Stomach (tissue), 19 donors: ENCODE measurements at places on chromosomes 3 and 15. TPM values are rescaled to one million over a fixed set of nuclear protein-coding genes. Genes with fewer than 3 reads are reported as not detected.

DNA sequence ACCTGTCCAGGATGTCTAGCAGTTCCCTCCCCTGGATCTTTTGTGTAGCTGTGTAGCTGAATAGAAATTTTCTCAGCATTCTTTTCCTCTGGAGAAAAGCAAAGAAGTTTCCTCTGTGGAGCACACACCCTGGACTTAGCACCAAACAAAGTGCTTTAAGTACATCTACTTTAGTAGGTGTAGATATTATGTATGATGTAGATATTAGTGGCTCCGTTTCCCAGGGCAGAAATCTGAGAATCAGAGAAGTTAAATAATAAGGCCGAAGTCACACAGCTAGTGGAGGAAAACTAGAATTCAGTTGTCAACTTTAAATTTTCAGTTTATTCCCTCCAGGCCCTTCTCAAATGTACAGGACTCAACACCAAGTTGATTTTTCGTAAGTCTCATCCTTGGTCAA lies 401.7 kb upstream of the NR2F2 start:
- no peak for DNase-seq

DNA sequence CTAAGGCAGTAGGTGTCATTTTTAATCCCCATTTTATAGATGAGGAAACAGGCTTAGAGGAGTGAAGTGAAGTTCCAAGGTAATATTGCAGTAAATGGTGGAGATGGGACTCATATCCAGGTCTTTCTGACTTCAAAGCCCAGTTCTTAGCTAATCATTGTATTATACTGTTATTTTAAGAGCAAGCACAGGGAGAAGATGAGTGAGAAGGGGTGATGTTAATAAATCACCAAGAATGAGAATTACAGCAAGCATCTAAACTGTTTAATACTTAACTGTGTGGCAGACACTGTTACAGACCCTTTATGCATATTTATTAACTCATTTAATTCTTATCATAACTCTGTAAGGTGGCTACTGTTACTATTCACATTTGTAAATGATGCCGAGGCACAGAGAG lies 61.2 kb downstream of the VPS8 start:
- no peak for DNase-seq

DNA sequence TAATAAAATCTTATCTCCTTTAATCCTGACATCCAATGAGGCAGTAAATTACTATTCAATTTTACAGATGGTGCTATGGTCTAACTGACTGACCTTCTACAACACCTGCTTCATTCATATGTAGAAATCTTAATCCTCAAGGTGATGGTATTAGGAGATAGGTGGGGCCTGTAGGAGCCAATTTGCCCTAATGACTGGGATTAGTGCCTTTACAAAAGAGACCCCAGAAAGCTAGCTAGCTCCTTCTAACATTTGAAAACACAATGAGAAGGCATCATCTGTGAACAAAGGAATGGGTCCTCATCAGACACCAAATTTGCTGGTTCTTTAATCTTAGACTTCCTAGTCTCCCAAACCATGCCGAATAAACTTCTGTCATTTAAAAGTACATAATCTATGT lies 137.4 kb upstream of the UBP1 start:
- no peak for DNase-seq

GRCh38 chr15:32042269-32042972 lies 12.1 kb downstream of the CHRNA7 start:
- DNase-seq, result no peak

DNA sequence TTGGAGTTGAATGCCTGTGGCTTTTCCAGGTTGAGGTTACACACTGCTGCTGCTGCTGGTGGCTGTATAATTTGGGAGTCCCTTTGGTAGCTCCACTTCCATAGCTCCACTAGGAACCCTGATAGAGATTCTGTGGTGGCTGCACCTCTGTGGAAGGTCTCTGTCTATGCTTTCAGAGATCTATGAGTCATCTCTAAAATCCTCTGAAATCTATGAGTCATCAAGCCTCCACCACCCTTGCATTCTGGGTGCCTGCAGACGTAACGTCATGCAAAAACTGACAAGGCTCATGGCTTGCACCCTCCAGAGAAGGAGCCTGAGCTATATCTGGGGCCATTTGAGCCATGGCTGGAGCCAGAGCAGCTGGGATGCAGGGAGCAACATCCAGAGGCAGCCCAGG lies 1037.0 kb upstream of the CFAP20DC start:
- no peak for DNase-seq

DNA sequence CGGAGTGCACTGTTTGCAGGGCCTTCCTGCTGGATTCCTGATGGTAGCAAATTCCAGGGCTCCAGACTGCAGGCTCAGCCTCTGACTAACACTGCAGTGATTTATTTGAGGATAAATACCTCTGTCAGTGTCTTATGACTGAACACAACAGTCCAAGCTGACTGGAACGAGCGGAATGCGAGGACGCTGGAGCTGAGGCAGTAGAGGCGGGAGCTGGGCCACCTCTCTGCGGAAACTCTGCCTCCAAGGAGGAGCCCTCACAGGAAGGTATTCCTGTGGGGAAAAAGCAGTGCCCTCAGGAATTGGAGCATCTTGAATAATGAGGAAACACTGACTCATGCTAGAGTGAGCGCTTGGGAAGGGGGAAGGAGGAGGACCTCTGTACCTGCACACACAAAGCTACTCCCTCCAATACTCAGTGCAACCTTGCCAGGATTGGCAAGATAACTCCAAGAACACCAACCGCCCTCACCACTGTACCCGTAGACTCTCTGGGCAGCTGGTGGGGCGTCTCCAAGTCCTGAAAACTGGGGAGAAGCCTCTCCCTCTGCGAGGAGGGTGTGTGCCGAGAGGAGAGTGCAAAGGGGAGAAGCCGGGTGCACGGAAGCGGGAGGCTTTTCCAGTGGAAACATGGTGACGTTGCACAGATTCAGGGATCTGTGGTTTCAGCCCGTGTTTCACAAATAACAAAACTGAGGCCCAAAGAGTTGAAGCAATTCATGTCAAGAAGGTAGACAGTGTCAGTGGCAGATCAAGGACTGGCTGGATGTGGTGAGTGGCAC lies 43.0 kb downstream of the VGLL4 start:
- peak; percentile 57 for DNase-seq

DNA sequence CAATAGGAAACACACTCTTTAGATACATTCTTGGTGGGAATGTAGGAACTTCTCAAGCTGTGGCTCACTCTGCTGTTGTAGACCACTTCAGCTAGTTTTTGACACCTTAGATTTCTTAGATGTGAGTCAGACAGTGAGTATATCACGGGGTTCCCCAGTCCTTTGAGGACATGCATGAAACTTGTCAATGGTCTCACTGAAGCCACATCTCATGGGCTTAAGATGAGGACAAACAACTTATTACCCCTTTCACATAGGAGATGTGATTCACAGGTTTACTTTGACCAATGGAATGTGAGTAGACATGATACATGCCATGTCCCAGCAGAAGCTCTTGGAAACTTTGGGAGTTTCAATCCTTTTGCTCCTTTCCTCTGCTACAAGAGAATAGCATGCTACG lies 325.5 kb downstream of the CHST2 start:
- DNase-seq, result no peak

DNA sequence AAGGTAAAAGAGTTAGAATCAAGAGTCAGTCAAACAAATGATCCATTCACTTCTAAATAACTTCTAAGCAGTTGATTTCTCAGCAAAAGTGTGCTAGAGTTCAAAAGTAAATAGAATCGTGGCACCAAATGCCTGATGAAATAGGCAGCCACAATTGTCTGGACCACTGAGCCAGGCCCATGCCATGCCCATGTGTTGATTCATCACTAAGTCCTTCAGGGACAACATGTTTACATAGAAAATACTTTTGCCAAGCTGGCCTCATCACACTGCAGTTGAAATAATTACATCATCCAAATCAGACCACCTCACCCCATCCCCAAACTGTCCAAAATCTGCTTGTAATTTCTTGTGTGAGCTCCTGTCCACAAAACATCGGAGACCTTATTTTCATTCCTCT lies 216.3 kb downstream of the IGSF11 start:
- DNase-seq, result no peak

DNA sequence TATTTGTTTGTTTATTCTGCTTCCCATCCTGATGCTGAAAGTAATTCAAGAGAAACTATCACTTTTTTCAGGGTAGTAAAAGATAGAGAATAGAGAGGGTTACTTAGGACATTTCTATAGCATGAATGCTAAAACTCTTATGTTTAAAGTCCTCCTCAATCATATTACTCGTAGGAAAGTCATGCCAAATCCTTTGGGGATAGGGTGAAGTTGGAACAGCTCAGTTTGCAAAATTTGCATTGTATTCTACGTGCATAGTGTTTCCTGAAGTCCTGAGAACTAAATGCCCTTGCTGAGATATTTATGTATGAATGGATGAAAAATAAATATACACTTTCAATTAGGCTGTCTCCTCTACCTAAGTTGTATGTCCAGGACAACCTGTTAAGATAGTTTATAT lies 14.6 kb downstream of the PLSCR5 start:
- no peak for DNase-seq

DNA sequence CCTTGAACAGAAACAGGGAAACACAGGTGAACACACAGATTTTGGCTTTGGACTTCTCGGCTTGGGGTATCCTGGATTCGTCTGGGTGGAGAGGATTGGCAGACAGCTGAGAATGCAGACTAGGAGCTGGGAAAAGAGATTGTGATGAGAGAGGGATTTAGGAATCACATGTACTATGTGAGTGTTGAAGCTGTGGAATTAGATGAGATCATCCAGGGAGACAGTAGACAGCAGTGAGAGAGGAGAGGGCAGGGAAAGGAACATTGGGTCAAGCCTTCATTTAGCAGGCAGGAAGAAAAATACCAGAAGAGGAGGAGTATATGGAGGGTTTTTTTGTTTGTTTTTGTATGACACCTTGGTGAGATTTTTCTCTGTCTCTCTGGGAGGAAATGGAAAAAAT lies 262.1 kb upstream of the TBL1XR1 start:
- DNase-seq, result peak; percentile 63

DNA sequence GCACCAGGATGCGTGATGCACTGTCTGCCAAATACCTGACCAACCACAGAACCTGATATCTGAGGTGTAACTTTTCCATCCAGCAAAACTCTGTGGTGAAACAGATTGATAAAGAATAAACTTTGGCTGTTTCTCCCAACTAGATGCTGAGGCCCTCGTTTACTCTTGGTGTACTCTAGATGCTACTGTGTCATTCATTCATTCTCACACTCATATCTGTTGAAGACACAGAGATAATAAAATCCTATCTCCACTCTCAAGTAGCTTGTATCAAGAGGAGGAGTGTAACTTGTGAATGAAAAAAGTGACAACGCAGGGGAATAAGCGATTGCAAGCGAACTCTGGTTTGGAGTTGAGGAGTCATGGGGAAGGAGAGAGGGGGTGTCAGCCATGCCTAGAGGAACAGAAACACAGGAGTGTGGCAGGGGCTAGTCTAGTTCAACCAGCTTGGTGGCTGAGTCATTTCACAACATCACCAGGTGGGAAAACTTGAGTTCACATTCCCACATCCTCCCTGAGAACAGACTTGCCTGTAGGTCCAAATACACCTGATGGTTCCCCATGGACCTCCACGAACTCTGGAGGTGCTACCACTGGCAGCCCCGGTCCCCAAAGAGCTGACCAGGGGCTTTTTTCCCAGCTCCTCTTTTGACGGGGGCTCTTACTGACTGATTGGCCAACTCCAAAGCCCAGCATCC lies 73.3 kb upstream of the SNRK start:
- DNase-seq, result no peak

DNA sequence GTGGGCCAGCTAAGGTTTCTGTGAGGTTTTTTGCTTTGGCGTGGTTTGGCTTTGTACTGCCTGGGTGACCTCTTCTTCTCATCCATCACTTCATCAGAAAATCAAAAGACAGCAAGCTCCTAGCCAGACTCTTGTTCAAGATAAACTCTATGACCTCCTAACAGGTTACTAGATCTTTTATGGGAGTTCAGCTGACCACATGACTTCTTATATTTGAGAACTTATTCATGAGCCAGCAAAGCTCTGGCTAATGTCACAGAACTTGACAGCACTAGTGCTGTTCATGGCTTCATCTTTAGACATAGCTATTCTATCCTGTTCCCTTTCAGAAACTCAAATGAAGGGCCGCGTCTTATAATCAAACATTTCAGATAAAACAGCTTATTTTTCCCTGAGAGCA lies 527.1 kb upstream of the GOLIM4 start:
- DNase-seq, result no peak

DNA sequence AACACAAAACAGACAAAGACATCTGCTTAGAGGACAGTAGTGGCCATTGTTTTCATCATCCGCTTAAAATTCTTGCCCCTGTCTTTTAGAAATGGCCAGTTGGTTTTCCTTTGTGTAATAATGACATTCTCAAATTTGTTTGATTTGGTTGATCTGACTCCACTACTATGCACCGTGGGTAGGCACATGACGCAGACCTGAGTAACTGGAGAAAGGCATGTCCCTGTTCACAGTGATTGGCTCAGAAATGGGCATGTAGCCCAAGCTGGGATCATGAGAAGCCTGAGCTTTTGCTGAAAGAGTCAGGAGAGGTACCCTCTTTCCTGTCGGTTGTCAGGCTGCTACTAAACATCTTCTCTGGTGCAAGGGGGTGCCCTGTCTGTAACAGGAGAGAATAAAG lies 36.6 kb upstream of the MAGI1 start:
- DNase-seq, result no peak

- no peak for DNase-seq
Observed at GRCh38 chr15:95761501-95762165, 568.9 kb upstream of the NR2F2 start.

- no peak for DNase-seq
Observed at GRCh38 chr3:140552403-140552802, 125.5 kb upstream of the TRIM42 start.

DNA sequence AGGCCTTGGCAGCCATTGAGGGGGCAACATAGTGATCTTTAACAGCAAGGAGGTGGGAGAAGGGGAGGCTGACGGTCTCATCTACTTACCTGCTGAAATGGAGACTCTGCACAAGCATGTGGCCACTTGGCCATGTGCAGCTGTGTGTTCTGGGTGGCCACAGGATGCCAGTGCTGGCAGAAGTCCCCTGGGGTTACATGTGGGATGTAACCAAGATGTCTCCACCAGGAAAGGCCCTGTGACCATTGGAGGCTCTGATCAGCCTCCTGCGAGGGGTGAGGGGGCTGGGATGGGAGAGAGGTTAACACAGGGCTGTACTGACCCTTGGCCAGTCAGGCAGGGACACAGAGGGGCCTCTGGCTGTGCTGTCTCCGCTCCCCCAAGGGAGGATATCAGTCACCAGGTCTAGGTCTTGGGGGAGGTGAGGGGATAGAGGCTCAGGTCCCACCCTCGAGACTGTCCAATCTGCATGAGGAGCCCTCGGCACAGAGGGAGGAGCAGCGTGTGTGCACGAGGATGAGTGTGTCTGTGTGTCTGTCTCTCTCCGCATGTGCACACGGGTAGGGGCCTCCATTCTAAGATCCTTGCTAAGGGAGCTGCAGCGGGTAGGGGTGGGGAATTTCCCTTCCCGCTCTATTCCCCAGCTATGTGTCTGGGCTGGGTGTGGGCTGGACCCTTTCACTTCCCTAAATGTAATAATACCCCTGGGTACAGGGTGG lies 19.5 kb downstream of the PRKCD start:
- DNase-seq, result no peak

ANKRD63 gene
- not detected for total RNA-seq

PLSCR2 gene
- total RNA-seq, result not detected

MAPKAPK3 gene
- total RNA-seq, result 50.0 TPM

FAH gene
- total RNA-seq, result 7.6 TPM

CFAP20DC gene
- not detected for total RNA-seq

TMCO5A gene
- total RNA-seq, result not detected

TXNRD3 gene
- 12.3 TPM for total RNA-seq

SLC28A1 gene
- total RNA-seq, result not detected

CYP1A1 gene
- 0.58 TPM for total RNA-seq
